HuH-7.5 (cell line): ENCODE measurements at places on chromosomes 1 and 21.

- peak; percentile 49 for DNase-seq
Observed at GRCh38 chr1:19811206-19811851, 3.8 kb downstream of the RNF186 start.

GRCh38 chr1:111602974-111603373, 16.6 kb upstream of the RAP1A start:
- no peak for DNase-seq

DNA sequence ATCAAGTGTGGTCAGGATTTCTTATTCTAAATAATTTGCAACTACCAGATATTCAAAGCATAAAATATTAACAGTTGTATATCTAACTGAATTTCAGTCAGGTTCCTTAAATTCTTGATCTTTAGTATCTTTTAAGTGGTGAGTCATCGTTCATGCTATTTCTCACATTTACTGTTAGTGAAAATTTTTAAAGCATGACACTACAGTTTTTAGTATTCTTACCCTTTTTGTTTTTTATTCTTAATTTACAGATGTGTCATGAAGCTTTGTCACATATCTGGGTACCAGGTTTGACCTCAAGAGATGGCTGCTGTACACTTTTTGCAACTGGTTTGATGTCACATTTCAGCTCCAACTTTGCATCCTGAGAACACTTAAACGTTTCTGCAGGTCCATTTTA, 12.7 kb downstream of the AKIRIN1 start:
- no peak for DNase-seq

DNA sequence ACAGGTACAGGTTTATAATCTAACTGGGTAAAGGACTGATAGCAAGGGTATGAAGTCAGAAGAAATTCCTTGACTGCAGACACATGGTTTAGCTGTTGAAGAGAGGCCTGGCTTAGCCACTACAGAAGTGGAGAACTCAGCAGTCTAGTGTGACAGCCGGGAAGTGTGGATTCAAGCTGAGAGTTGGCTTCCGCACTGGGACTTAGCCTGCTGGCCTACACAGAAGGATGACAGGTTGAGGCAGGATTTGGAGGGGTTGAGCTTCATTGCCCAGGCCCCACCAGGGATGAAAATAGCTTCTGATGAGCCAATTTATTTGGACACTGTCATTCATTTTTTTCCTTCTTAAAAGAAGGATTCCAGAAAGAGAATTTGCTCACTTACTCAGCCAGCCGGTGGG, 284.4 kb downstream of the PCP4 start:
- DNase-seq, result no peak

- DNase-seq, result no peak
Observed at GRCh38 chr1:172448995-172449584, 5.2 kb upstream of the PIGC start.

GRCh38 chr1:14590411-14591180, 7.9 kb upstream of the KAZN start:
- no peak for DNase-seq

GRCh38 chr1:84269306-84269705, 32.2 kb upstream of the SAMD13 start:
- no peak for DNase-seq

- DNase-seq, result no peak
Observed at GRCh38 chr1:228163007-228163753, 2.4 kb upstream of the IBA57 start.

DNA sequence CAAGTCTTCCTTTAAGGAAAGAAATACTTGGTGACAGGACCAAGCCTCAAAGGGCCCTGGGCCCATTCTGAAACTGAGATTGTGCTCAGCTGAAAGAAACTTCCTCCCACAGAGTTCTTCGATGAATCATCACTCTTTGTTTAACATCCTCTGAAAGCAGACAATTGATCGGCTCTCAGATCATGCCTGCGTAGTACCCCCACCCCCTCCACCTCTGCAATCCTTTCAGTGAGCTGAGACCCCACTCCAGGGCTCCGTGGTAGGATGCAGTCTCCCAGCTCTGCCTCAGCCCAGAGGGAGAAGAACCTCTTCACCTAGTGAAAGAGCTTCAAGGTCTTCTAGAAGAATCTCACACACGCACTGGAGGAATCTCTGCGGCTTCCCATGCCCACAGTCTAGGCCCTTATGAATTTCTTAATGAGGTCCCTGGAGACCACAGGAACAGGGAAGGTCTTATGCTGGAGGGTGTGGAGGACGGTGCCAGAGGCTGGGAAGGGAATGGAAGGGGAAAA, 104.9 kb upstream of the SOD1 start:
- no peak for DNase-seq
